Stimulated activated CD4-positive, alpha-beta T cell treated with anti-CD3 and anti-CD28 coated beads, Interleukin-1b, Interleukin-23, amount 100 ng/mL, for 1 hour (primary cell): ENCODE measurements at places on chromosomes 2 and 18.

- DNase-seq: no peak
Observed at GRCh38 chr2:24984912-24985311, 13.2 kb upstream of the DNAJC27 start.

DNA sequence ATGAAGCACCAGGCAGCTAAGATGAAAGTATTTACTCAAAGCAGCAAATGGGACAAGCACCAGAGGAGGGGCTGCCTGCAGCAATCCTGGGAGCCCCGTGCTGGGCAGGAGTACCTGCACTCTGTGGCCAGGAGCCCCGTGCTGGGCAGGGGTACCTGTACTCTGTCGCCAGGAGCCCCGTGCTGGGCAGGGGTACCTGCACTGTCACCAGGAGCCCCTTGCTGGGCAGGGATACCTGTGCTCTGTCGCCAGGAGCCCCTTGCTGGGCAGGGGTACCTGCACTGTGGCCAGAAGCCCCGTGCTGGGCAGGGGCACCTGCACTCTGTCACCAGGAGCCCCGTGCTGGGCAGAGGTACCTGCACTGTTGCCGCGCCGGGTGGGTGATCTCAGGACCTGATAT, 158.6 kb downstream of the MYT1L start:
- no peak for DNase-seq

DNA sequence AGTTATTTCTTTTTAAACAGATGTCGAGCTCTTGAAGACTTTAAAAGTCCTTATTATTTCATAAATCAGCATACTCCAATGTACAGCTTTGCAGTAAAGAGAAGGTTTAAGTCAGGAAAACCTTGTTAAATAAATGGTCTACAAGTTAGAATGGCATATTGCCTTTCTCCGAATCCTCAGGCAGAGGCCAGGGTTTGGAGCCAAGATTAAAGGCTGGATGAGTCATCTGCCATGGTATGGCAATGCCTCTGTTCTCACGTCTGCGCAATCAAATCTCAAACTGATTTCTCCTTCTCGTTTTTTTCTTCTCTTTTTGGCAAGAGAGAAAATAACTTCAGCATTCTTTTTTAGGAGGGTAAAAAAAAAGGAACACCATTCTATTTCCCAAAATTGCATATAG, 5.6 kb upstream of the KCNJ3 start:
- no peak for DNase-seq

GRCh38 chr2:160918906-160919503, 241.2 kb upstream of the TANK start:
- DNase-seq: no peak

DNA sequence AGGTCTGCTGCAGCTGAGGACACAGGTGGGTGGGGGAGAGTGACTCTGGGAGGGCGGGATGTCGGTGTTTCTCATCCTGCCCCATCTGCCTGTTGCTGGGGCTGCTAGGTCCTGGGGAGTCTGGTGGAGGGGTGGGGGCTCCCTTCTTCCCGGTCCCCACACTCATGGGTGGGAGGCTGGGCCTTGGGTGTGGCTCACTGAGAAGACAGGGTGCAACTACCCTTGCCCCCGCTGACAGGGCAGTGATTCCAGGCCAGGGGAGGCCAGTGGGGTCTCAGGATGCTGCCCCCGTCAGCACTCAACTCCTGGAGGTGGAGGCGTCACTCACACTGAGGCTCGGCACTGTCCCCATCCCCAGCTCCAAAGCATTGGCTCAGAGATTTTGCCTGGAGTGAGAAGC, 7.7 kb upstream of the NFATC1 start:
- DNase-seq: no peak

DNA sequence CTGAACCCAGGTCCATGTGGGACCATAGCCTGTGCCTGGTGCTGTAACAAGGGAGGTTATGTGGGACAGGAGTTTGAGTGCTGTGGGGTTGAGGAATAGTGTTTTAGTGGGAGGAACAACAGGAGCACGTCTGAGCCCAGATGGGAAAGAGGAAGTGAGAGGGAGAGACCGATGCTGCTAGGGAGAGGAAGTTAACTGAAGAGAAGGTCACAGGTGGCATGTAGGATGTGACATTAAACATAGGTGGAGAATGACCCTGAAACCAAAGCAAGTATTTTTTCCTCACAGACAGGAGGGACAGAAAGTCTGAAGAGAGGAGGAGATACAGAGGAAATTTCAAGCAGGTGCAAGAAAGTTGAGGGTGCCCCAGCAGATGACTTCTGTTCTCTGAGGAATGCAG, 87.8 kb downstream of the ACOXL start:
- no peak for DNase-seq

DNA sequence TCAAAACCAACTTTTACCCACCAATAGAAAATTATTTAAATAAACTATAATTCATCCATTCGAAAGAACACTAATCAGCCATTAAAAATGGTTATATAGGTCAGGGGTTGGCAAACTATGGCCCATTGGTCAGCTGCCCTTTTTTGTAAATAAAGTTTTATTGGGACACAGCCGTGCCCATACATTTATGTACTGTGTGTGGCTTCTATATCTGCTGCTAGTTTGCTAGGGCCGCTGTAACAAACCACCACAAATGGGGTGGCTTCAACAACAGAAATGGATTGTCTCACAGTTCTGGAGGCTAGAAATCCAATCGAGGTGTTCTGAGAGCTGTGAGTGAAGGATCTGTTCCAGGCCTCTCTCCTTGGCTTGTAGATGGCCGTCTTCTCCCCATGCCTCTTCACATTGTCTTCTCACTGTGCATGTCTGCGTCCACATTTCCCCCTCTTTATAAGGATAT, 7.0 kb upstream of the TXNDC2 start:
- no peak for DNase-seq

- DNase-seq: no peak
Observed at GRCh38 chr2:149849136-149849535, 261.6 kb upstream of the MMADHC start.

- no peak for DNase-seq
Observed at GRCh38 chr2:19425419-19425818, 67.0 kb upstream of the OSR1 start.
